Fibroblast of lung (primary cell): ENCODE measurements at places on chromosomes 1 and 21.

- DNase-seq = no peak
These were observed 85.6 kb upstream of the FMN2 start for GRCh38 chr1:240005997-240006650.

DNA sequence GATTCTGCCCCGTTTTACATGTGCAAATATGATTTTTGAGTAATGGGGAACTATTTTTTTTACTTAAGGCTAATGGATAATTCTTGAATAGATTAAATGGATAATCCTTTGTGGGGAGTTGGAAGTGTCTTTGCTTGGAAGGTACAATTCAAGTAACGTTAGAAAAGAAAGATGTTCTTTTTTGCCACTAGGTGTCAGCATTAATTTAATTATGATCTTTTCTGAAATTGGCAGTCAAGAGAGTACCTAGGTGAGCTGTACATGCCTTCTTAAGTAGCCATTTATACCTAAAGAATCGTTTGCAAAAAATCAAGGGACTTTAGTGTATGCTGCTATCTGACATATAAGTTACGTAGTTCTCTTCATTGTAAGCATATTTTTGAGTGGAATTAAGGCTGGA lies 2.2 kb downstream of the FBXO28 start:
- DNase-seq = peak; percentile 63

DNA sequence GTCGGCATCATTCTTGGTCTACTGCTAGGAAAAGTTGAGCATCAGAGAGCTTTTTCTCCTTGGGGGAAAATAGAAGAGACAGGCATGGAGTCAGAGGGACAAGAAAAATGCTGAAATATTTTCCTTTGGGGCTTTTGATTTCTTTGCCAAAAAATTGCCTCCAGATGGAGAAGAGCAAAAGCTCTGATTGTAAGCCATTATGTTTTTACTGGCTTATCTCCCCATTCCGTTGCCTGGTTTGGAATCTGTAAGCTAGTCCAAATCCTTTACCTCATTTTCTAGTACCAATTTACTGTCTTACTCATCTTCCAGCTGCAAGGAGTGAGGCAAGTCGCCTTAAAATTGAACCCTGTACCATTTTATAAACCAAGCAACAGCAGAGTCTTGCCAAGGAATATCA lies 23.3 kb upstream of the NBL1 start:
- peak; percentile 38 for DNase-seq

DNA sequence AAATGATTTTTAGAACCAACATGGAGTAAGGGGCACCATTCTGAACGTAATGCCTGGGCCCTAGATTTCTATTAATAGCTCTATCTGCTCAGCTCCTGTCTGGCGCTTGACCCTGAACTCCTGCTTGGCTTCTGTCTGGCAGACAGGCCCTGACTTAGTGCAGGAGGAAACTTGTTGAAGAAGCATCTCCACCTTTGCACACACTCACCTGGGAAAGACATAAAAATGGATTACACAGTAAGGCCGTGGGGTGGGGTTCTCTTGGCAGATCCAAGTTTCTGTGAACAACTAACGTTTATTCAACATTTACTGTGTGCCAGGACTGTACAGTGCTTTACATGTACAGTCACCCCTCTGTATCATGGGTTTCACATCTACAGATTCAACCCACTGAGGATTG lies 62.1 kb upstream of the CNIH3 start:
- no peak for DNase-seq

GRCh38 chr1:61352845-61353435 lies 270.6 kb downstream of the NFIA start:
- no peak for DNase-seq

- no peak for DNase-seq
These were observed 57.8 kb downstream of the TMEM53 start for GRCh38 chr1:44616284-44616990.

DNA sequence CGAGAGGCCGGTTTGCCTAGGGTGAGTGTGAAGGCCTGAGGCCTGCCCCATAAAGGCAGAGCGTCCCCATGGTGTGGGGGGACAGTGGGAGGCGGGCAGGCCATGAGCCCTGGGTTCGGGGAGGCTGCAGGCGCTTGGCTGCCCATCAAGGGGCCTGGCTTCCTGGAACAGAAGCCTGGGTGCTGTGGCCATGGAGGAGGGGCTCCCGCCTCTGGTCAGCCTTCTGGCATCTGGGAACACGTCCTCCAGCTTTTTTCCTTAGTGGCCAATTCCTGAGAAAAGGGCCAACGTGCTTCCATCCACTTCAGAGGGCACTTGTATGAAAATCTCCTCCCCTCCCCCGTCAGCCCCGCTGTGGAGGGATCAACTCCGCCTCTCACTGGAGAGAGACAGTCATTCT lies 58.7 kb downstream of the PRDM16 start:
- no peak for DNase-seq

GRCh38 chr1:114178936-114179335 lies 25.3 kb upstream of the SYT6 start:
- DNase-seq = no peak

- DNase-seq = no peak
These were observed 52.1 kb upstream of the EPS8L3 start for GRCh38 chr1:109815809-109816174.

- no peak for DNase-seq
These were observed 14.1 kb downstream of the ZNF697 start for GRCh38 chr1:119634016-119634415.

GRCh38 chr1:244319283-244320132 lies 132.2 kb downstream of the ADSS2 start:
- DNase-seq = peak; percentile 85

GRCh38 chr1:68175621-68176398 lies 56.5 kb downstream of the WLS start:
- peak; percentile 70 for DNase-seq

GRCh38 chr1:168974611-168975010 lies 131.9 kb upstream of the ATP1B1 start:
- no peak for DNase-seq

DNA sequence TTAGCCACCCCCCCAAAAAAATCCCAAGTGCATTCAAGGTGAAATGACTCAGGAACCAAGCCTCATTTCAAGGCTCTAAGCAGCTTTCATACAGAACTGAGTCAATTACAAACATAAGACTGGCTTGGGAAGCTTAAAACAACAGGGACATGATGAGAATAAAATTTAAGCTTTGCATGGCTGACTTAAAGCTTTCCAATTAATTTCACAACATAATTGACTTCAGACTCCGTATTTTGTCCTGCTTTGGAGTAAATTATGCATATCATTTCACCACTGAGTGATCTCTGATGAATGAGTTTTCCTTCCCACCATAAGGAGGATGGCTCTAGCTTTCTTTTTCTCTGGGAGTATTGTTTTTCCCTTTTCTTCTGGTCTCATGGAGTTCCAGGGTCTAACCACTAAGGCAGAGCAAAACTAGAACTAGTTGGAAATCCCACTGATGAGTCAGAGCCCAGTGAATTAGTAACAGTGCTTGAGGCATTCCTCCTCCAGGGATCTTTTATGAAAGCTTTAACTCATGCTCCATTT lies 72.8 kb downstream of the XCL2 start:
- peak; percentile 95 for DNase-seq

DNA sequence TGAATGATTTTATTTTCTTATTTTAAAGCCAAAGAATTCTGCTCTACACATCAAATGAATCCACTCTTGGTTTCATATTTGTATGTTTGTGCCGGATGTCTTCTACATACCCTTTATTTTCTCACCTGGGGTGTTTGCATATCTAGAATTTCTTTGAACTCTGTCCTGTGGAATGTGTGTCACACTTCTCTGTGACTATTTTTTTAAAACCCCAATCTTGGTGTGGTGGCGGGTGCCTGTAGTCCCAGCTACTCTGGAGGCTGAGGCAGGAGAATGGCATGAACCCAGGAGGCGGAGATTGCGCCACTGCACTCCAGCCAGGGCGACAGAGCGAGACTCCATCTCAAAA lies 35.4 kb downstream of the CENPF start:
- no peak for DNase-seq

GRCh38 chr1:225845571-225846259 lies 35.8 kb downstream of the EPHX1 start:
- DNase-seq = peak; percentile 88

- DNase-seq = peak; percentile 26
These were observed 33.5 kb upstream of the BMP8B start for GRCh38 chr1:39822146-39822545.

GRCh38 chr1:205245096-205245495 lies 17.4 kb downstream of the TMCC2 start:
- no peak for DNase-seq

DNA sequence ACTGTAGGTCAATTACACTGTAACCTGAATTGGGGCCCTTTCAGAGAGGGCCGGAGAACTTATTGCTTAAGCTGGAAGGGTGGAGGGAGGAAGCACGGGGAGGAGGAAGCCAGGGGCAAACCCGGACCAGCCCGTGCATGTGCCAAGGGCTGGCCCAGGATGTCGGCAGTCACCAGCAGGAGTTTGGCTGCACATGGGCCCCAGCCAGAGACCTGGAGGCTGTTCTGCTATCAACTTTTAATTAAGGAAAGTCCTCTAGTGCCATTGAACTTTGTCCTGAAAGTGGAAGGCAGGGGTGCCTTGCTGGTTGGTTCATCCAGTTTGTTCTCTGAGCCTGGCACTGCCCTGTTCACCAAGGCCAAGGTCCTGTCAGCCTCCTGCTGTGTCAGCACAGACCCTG lies 200.8 kb upstream of the VAMP3 start:
- no peak for DNase-seq

DNA sequence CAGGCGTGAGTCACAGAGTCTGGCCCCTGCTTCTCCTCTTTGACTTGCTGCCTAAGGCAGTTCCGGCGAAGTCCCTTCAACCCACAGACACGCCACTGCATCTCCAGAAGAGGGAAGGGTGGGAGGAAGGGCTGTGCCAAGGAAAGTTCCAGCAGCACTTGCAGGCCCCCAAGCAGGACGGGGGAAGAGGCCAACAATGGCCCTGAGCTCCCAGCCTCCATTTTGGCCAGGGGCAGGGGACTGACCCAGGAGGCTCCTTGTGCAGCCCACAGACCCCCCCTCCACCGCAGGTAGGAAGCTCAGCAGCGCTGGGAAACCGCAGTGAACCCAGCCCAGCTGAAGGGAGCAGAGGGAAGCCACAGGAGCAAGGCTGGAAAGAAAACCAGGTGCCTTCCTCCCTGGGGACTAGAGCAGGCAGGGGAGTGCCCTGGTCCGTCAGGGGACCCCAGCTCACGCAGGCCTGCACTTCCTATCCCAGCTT lies 35.4 kb downstream of the ACOT7 start:
- DNase-seq = no peak

- DNase-seq = peak; percentile 99
These were observed 16.1 kb downstream of the SIPA1L2 start for GRCh38 chr1:232613752-232614381.

GRCh38 chr1:185376840-185377635 lies 60.0 kb upstream of the IVNS1ABP start:
- no peak for DNase-seq

GRCh38 chr1:113887402-113888175 lies at the start of gene BCL2L15:
Gene BCL2L15 (minus strand): TSS chr1:113887581. CDS start chr1:113887375, 206 bp downstream.
- DNase-seq = no peak

DNA sequence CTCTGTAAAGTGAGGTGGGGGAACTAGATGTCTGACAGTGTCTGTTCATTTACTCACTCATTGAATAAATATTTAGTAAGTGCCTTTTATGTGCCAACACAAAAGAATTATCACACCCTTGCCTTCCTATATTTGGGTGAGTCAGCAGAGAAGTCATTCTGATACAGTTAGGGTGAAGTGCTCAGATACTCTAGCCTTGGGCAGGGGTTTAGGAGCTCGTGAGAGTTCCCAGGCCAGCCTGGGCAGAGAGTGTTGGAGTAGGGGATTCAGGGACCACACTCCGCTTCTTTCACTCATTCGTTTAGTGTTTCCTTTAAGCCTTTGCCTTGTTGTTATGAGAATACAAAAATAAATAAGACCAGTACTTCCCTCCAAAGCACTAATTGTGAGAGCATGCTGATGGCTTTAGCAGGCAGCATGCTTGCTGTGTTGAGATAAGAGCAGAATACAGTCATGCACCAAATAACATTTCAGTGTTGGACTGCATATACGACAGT lies 83.9 kb downstream of the DYRK1A start:
- peak; percentile 73 for DNase-seq

- DNase-seq = peak; percentile 84
These were observed 507.2 kb downstream of the LTN1 start for GRCh38 chr21:28485301-28486022.

- peak; percentile 97 for DNase-seq
These were observed 34.4 kb downstream of the CAPZB start for GRCh38 chr1:19450811-19451515.

- no peak for DNase-seq
These were observed 88.6 kb upstream of the HNRNPU start for GRCh38 chr1:244952940-244953339.

- DNase-seq = no peak
These were observed 50.7 kb downstream of the GALNT2 start for GRCh38 chr1:230117694-230118093.

- peak; percentile 24 for DNase-seq
These were observed 359.0 kb downstream of the RGS7 start for GRCh38 chr1:240998024-240998423.

- no peak for DNase-seq
These were observed 33.4 kb downstream of the ABCG1 start for GRCh38 chr21:42252325-42252654.

DNA sequence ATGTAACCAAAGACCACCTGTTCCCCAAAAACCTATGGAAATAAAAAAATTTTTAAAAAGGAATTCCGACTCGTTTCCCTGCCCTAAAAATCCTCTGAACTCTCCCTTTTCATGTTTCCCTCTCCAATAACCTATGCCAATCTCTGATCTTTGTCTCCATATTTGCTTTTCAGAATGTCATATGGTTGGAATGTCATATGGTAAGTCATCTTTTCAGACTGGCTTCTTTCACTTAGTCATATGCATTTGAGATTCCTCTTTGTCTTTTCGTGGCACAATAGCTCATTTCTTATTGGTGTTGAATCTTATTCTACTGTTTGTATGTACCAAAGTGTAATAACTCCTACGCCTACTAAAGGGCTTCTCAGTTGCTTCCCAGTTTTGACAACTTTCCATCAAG lies 117.5 kb downstream of the BACH1 start:
- no peak for DNase-seq

GRCh38 chr1:22808676-22809483 lies 98.2 kb downstream of the EPHB2 start:
- DNase-seq = peak; percentile 93

- no peak for DNase-seq
These were observed 9.0 kb upstream of the RBM8A start for GRCh38 chr1:145936247-145936646.

- peak; percentile 0 for DNase-seq
These were observed 1466.9 kb downstream of the KCNT2 start for GRCh38 chr1:195141294-195141693.

- DNase-seq = no peak
These were observed 170.7 kb upstream of the POU3F1 start for GRCh38 chr1:38217316-38217715.

DNA sequence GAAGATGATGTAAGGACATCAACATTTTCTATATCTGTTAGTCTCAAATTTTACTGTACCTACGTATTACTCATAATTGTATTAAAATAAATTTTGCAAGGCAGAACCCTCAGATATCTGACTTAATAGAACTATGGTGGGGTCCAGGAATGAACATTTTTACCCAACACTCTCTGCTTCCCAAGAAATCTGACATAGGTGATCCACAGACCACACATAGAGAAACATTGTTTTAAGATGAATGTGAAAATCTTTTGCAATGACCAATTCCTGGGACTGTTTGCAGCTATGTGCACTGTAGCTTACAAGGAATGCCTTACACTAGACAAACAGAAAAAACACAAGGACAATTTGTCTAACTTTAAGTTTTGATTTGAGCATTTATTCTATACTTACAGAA lies 645.6 kb upstream of the ADGRL2 start:
- peak; percentile 86 for DNase-seq

- peak; percentile 76 for DNase-seq
These were observed 31.9 kb downstream of the MROH9 start for GRCh38 chr1:170967042-170967910.

- peak; percentile 23 for DNase-seq
These were observed 366.2 kb downstream of the USH2A start for GRCh38 chr1:216057063-216057462.
